ENCODE measurements at places on chromosomes 11 and 22.

DNA sequence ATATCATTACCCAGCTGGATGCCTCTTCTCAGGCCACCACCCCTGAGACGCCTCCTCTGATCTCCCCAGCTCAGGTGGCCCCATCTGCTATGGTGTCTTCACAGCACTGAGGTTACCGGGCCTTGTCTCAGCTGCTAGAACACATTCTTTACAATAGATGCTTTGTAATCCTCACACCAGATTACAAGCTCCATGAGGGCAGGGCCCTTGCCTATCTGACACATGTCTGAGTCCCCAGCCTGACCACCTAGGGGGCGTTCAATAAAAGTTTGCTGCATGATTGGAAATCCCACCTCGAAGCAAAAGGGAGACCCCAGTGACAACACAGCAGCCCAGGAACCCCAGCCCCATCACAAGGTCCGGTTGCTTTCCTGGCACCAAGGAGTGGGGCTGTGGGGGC, 2.0 kb downstream of the MACROD1 start:
- DNase-seq, result no peak

- no peak for DNase-seq
Measured at GRCh38 chr11:90704510-90704909, 481.7 kb upstream of the CHORDC1 start.

DNA sequence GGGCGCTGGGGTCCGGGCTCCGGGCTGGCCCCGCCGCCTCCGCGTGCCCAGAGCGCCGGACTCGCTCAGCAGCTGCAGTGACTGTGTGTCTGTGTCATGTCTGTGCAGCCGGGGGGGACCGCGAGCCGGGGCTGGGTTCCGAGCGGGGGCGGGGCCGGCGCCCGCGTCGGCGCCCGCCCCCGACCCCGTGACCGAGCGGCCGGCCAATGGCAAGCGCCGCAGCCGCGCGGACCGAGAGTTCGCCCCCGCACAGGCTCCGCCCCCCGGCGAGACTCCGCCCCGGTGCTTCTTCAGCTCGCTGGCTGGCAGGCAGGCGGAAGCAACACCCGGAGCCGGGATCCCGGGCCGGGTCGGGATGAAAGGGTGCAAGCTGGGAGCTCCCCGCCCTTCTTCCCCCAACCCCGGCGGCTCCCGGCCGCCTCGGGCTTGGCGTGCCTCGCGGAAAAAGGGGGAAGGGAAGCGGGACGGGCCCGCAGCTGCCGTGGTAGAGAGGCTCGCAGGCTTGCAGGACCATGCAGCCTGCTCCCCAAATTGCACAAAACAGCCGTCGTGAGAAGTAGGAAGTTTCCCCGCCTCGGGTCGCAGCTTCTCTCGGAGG, 750 bp upstream of the LARGE1 start:
- DNase-seq, result peak; percentile 91

- no peak for DNase-seq
Measured at GRCh38 chr22:24965822-24966626, 13.5 kb downstream of the KIAA1671 start.

DNA sequence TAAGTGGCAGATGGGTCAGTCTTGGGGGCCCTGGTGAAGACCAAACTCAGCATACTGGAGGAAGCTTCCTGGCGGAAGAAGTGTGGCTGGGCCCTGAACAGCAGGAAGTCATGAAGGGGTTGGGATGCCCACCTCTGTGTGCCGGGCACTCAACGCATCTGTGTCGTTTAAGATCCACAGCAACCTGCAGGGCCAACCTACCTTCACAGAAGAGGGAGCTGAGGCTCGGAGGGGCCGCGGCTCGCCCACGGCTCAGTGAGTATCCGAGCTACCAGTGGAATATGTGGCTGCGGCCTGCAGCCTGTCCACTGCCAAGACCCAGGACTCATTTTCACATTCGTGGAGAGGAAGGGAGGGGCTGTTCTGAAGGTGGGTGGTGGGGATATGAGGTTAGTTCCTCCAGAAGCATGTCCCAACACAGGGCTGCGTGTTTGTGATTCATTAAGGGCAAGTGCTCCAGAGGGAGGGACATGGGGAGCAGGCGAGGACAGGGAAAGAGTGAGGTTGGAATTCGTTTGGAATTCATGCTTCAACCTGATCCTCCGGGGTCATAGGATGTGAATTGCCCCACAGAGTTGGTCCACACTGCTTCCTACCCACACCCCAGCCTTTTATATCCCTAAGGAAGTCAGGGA, 99.6 kb downstream of the MPPED1 start:
- DNase-seq, result no peak

- DNase-seq, result no peak
Measured at GRCh38 chr11:1178201-1178885, 20.6 kb downstream of the MUC5AC start.

DNA sequence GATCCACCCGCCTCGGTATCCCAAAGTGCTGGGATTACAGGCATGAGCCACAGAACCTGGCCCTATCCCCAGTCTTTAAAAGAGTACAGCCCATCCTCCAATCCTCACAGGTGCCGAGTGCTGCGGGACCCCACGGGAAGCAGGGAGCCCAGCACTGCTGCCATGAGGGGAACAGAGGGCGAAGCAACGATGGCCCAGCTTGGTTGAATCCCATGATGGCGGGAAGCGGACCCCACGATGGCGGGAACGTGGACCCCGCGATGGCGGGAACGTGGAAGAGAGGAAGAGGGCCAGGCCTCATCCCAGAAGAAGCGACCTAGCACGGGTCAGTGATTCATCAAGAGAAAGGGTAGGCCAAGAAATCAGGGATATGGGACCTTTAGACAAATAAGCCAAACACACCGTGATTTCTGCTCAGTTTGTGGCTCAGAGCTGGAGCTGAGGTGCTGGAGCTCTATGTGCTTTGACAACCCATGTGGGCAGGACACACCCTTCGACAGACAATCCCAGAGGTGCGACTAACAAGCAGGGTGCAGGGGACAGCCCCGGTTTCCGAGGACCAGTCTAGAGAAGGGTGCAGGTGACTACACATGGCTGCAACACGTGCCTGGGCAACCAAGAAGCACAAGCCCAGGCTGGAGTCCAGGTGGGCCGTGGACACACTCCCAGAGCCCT, 30.9 kb downstream of the BRD1 start:
- DNase-seq, result no peak

All from NCI-H1105 (cell line).